ENCODE measurements at places on chromosomes 7 and 10. TPM values are rescaled to one million over a fixed set of nuclear protein-coding genes. Genes with fewer than 3 reads are reported as not detected.
A peak's percentile ranks its signal among the peaks of the same experiment; 100 is the strongest.

CYREN gene
- total RNA-seq, result 81.6 TPM

TCAF2 gene
- 2.2 TPM for total RNA-seq

ELOVL3 gene
- not detected for total RNA-seq

GRCh38 chr10:17648243-17649035, 4.5 kb downstream of the STAM start:
- H3K4me1 ChIP-seq, result peaks cover 19% of the 10 kb centered on the region
- H3K27ac ChIP-seq, result no peak overlapping the region
- no peaks in the 10 kb centered on the region for H3K27me3 ChIP-seq

GRCh38 chr7:151129960-151130591, 37.4 kb downstream of the GBX1 start:
- no peak overlapping the region for H3K27ac ChIP-seq
- no peak overlapping the region for H3K4me3 ChIP-seq
- no peaks in the 10 kb centered on the region for H3K27me3 ChIP-seq
- H3K36me3 ChIP-seq, result peaks cover 45% of the 10 kb centered on the region
- no peaks in the 10 kb centered on the region for H3K4me1 ChIP-seq

GRCh38 chr7:127884066-127884559, 147.1 kb downstream of the LRRC4 start:
- H3K27me3 ChIP-seq, result no peaks in the 10 kb centered on the region
- H3K27ac ChIP-seq, result no peak overlapping the region
- H3K4me3 ChIP-seq, result no peak overlapping the region
- peaks cover 25% of the 10 kb centered on the region for H3K4me1 ChIP-seq

DNA sequence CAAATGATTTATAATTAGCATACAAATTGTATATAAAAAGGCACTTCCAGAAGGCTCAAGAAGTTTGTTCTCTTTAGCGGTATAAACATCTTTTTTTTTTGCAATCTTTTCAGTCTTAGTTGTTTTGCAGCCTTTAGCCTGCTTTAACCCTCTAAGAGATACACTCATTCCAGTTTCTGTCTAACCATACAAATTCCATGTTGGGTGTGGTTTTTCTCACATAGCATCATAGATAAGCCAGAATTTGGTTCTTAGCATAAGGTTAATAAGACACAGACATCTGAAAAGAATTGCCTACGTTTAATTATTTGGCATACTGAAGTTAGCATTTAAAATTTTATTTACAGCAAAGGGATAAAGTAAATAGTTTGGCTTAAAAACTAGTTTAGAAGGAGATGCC, 92.5 kb upstream of the NPVF start:
- H3K36me3 ChIP-seq, result no peaks in the 10 kb centered on the region
- H3K4me3 ChIP-seq, result no peak overlapping the region
- H3K27ac ChIP-seq, result no peak overlapping the region
- no peak for DNase-seq
- no peaks in the 10 kb centered on the region for H3K27me3 ChIP-seq

DNA sequence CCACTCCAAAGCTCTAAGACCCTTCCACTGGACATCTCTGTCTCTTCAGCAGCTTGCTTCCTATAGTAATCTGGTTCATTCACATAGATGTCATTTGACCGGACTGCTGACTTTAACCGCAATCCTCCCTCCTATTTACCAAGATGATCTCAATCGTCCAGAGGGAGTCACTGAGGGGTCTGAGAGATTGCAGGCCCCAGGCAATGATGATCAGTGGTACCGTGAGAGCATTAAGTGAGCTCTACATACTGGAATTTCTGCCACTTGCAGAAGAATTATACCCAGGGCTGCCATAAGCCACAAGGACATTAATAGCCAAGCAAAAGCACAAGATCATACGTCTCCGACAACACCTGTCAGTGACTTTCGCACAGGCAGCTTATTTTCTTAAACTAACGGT, 245.9 kb downstream of the SFMBT2 start:
- no peaks in the 10 kb centered on the region for H3K4me1 ChIP-seq
- no peak overlapping the region for H3K27ac ChIP-seq
- H3K36me3 ChIP-seq, result no peaks in the 10 kb centered on the region
- DNase-seq, result no peak
- H3K27me3 ChIP-seq, result no peaks in the 10 kb centered on the region
- no peak overlapping the region for H3K4me3 ChIP-seq

DNA sequence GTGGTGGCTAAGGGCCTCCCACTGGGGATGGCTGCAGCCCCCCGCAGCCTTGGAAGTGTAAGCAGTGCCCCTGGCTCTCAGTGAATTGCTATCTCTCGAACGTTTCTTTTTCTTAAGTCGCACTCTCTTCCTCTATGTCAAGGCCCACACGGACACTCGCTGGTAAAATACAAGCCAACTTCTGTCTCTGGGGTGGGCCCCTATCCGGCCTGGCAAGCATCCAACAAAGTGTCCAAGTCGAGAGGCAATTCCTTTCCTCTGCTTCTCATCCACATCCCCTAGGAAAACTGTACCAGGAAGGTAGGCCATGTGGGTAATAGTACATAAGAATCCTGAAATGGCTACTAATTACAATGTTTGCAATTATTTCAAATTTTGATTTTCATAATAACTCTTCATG, 194.9 kb upstream of the MGMT start:
- DNase-seq, result no peak
- no peaks in the 10 kb centered on the region for H3K36me3 ChIP-seq
- H3K27me3 ChIP-seq, result no peaks in the 10 kb centered on the region
- H3K4me3 ChIP-seq, result no peak overlapping the region

- DNase-seq, result peak; percentile 56
- H3K27ac ChIP-seq, result no peak overlapping the region
- H3K4me3 ChIP-seq, result no peak overlapping the region
- H3K4me1 ChIP-seq, result no peaks in the 10 kb centered on the region
- H3K27me3 ChIP-seq, result no peaks in the 10 kb centered on the region
Observed at GRCh38 chr10:26890956-26891355, 30.2 kb upstream of the ABI1 start.

Measured in SJSA1 (cell line).